ENCODE measurements at places on chromosomes 3 and 15.
A peak's percentile ranks its signal among the peaks of the same experiment; 100 is the strongest.

- peak; percentile 62 for DNase-seq
Measured at GRCh38 chr3:119810018-119810435, 28.1 kb downstream of the NR1I2 start.

GRCh38 chr3:46923559-46924350 lies 46.2 kb downstream of the PTH1R start:
- peak; percentile 65 for DNase-seq

DNA sequence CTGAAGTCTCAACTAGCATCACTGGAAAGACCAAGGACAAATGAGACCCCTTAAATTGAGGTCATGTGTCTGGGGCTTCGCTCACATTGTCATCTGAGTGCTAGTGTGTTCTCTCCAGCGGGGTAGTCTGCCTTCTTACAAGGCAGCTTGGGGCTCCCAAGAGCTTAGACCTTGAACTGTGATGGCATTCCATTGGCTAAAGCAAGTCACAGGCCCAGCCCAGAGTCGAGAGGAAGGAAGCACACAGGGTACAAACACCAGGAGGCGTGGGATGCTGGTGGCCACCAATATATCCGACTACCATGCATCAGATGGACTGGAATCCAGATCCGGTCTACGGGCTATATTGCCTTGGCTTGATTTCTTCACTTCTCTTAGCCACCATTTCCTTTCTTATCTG lies 31.5 kb upstream of the DYNC1LI1 start:
- DNase-seq, result no peak

DNA sequence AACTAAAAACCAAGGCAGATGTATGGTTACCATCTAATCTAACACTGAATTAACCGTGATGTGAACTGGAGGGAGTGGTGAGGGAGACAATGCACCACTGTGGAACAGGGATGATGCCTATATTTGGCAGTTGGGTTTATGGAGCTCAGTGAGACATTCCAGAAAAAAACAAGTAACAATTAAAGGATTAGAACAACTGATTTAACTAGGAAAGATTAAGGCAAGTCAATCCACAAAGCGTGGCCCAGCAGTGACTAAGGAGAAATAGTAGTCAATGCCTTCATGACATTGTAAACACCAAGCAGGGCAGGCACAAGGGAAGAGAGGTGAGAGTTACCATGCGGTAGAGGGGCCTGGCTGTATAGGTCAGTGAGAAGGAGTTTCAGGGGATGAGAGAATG lies 38.1 kb downstream of the CHAC1 start:
- no peak for DNase-seq

DNA sequence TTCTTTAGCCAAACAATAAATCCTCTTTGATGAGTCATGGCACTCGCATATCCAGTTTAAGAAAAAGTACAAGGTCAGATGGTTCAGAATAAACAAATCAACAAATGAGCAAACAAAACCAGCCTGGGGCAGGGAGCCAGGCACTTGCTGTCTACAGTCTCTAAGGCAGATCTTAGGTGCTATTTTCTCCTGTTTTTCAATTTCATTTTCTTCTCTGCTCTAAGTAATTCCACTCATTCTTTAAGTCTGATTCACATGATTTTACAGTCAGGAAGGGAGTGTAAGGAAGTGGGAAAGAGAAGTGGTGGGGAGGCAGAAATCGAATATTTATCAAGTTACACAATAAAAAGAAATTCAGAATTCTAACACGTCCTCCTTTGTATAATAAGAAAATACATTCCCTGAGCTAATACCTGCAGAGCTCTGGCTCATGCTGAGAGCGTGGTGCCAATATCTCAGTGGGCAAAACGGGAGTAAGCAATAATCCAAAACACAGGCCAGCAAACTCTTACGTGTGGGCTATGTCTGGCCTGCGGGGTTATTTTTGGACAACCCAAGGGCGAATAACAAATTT lies 298.6 kb downstream of the ADAMTS17 start:
- DNase-seq, result peak; percentile 1

DNA sequence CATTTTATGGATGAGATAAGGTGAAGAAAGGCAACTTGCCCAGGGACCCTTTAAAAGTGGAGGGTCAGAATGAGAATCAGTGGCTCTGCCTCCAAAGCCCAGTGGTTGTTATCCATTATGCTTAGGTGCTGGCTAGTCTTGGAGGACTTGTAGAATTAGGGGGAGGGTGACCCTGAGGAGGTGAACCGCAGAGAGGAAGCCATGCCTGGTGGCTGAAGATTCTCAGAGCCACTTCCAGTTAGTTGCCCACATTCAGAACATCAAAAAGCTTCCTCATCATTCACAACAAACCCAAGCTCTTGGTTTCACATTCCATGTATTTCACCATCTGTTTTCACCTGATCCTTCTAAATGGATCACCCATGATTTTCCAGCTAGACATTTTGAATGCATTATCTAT lies 11.2 kb downstream of the EBLN2 start:
- no peak for DNase-seq

DNA sequence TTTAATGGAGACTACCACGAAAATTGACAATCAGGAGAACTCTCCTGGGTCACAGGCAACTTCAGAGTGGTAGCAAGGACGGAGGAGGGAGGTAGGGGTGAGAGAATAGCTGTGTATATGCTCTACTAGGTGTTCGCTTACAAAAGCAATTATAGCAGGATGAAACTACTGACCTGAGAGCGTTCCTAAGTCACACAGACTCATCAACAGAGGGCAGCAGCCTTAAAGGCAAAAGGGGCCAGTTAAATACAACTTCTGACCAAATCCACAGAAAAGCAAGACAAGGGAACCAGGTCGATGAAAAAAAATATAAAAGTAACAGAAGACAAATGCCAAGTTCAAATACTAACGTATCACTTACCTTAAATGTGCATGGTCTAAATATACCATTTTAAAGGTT lies 894.6 kb downstream of the PLOD2 start:
- no peak for DNase-seq

DNA sequence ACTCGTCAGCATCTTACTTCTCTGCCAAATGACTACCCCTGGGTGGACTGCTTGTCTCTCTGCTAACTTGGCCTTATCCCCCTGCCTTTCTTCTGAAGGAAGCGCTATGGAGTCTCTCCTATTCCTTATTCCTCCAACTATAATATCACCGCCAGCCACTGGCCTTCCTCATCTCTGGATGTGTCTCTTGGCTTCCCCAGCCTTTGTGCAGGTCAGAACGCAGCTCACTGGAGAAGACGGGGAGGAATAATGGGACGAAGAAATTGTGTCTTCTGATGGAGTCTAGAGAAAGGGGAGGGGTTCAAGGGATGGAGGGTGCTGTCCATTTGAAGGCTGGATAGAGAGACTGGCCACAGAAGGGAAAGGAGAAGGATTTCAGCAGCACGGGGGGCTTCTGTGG lies 16.9 kb downstream of the ITGA11 start:
- no peak for DNase-seq

DNA sequence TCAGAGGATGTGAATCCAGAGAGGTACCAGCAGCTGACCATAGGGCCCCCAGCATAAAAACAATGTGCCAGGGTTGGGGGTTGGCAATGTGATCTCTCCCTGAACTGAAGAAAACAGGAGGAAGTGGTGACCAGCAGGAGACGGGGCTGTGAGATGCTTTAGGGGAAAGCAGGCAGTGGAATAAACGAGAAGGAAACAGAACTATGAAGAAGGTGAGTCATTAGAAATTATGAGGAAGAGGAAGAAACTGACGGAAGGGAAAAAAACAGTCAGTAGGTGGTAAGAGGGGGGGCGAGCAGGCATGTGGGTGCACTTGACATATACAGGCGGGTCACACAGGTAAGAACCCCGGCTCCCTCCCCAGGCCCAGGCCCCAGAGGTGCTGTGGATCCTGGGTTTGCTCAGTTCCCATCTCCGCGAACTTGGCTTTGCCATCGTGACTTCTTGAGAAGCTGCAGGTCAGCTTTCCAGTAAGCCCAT lies 42.2 kb upstream of the B3GNT5 start:
- DNase-seq, result no peak

DNA sequence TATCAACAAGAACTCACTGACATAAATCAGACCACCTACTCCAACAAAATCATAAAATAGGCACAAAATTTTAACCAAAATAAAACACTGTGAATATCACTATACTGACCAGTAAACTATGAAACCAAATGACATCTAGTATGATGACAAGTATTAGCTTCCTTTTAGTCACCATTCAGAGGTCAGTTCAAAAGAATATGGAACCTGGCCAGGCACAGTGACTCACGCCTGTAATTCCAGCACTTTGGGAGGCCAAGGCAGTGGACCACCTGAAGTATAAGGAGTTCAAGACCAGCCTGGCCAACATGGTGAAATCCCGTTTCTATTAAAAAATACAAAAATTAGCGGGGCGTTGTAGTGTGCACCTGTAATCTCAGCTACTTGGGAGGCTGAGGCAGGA lies 65.8 kb downstream of the SMARCC1 start:
- DNase-seq, result peak; percentile 66

DNA sequence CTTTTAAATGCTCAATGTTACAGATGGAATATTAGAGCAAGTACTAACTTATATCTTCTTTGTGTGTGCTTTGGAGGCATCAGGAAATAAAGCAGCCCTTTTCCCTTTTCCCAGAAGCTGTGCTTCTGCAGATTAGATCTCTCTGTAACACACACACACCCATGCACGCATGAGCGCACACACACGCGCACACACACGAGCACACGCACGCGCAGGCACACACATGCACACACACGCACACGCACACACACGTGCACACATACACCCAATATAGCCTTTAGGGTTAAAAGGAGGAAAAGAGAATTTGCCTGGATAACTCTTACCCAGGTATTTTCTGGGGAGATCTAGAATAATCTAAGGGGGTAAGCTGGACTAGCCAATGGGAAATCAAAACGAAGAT lies 56.9 kb downstream of the TFRC start:
- no peak for DNase-seq

GRCh38 chr15:47374222-47374621 lies 343.1 kb upstream of the SEMA6D start:
- peak; percentile 25 for DNase-seq

All from GM23248 (cell line).